ENCODE measurements at places on chromosomes 3 and 15. TPM values are rescaled to one million over a fixed set of nuclear protein-coding genes. Genes with fewer than 3 reads are reported as not detected.

DNA sequence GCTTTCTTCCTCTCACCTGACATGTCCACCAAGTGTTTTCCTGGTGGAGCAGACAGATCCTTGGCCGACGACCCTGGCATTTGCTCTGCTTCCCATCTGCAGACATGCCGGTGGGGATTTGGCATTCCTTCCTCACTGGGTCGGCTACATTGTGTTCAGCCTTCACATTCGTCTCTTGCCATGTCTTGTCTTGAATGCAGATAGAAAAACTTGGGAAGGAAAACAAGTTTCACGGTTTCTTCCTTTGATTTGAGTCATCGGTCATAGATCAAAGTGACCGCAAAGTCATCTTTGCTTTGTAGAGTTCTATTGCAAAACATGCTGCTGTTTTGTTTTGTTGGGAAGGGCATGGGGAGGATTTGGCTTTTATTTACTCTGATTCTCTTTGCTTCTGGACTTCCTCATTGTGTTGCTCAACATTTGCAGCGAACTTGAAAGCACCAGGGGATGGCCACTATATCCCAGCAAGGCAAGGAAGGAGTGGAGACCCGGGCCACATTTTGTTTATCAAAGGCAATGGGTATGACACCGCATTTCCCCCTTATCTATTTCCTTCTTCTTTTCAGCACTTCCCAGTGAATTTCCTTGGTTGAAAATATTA, 321.3 kb downstream of the CACNA2D3 start:
- H3K36me3 ChIP-seq, result no peaks in the 10 kb centered on the region
- H3K4me3 ChIP-seq, result no peak overlapping the region
- no peak overlapping the region for H3K27ac ChIP-seq
- no peaks in the 10 kb centered on the region for H3K4me1 ChIP-seq

DNA sequence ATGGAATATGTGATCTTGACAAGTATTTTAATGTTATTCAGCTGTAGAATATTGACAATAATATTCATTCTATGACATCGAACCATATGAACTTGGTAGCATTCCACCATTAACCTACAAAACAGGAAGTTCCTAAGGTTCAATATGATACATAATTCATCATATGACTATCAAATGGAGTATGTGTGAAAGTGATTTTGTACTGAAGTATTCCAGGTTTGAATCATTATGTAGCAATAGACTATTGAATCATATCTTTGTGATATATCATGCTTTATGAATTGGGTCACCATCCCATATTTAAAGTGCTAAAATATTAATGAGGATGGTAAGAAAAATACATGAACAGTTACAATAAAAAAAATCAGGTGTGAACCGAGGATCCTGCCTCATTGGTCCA, 95.1 kb downstream of the TP63 start:
- no peak overlapping the region for H3K4me3 ChIP-seq
- H3K4me1 ChIP-seq, result no peaks in the 10 kb centered on the region
- no peaks in the 10 kb centered on the region for H3K27me3 ChIP-seq
- no peaks in the 10 kb centered on the region for H3K36me3 ChIP-seq
- H3K27ac ChIP-seq, result no peak overlapping the region

GRCh38 chr3:71447803-71448202, 135.7 kb downstream of the FOXP1 start:
- H3K27me3 ChIP-seq, result no peaks in the 10 kb centered on the region
- no peak overlapping the region for H3K4me3 ChIP-seq
- DNase-seq, result no peak
- H3K4me1 ChIP-seq, result no peaks in the 10 kb centered on the region
- H3K27ac ChIP-seq, result no peak overlapping the region
- H3K36me3 ChIP-seq, result no peaks in the 10 kb centered on the region

- H3K36me3 ChIP-seq, result peaks cover 45% of the 10 kb centered on the region
- no peak for DNase-seq
- no peak overlapping the region for H3K27ac ChIP-seq
- no peaks in the 10 kb centered on the region for H3K27me3 ChIP-seq
- no peaks in the 10 kb centered on the region for H3K4me1 ChIP-seq
Measured at GRCh38 chr3:53223025-53223424, 32.8 kb downstream of the TKT start.

GRCh38 chr3:31249545-31249944, 283.2 kb upstream of the STT3B start:
- DNase-seq, result no peak
- H3K36me3 ChIP-seq, result no peaks in the 10 kb centered on the region
- no peaks in the 10 kb centered on the region for H3K4me1 ChIP-seq

- H3K4me3 ChIP-seq, result no peak overlapping the region
- no peaks in the 10 kb centered on the region for H3K27me3 ChIP-seq
- H3K4me1 ChIP-seq, result no peaks in the 10 kb centered on the region
- peak; percentile 82 for DNase-seq
Measured at GRCh38 chr3:50627407-50628051, 10.6 kb downstream of the MAPKAPK3 start.

DNA sequence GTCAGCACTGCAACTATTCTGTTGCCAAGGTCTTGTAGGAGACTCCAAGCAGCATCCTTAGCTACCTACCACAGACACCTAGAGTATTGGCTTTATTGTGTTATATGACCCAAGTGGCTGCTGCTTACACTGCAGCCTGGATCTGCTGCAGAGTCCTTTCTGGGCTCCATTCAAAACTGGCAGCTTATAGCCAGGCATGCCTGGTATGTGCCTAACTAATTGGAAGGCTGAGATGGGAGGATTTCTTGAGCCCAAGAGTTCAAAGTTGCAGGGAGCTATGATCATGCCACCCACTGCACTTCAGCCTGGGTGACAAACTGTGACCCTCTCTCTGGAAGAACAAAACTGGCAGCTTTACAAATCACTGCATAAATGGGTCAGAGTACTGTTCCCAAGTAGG, 8.6 kb downstream of the NDUFB4 start:
- H3K4me1 ChIP-seq, result no peaks in the 10 kb centered on the region
- H3K27ac ChIP-seq, result no peak overlapping the region
- peaks cover 23% of the 10 kb centered on the region for H3K36me3 ChIP-seq
- no peak for DNase-seq
- no peaks in the 10 kb centered on the region for H3K27me3 ChIP-seq
- no peak overlapping the region for H3K4me3 ChIP-seq

DNA sequence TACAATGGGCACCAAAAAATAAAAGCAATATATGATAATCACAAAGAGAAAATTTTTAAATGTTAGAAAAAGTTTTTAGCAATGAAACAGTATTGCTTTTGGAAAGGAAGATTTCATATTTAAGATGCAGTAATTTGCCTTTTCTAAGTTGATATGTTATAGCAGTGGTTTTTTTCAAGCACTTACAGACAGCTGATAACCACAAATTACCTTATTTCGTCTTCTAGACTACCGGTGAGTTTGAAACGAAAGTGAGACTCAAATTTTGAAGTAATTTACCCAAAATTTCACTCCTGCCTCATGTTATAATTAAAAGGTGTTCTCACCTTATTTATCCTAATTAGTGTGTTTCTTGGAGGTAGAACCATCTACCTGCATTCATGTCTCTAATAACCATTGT, 207.8 kb downstream of the MCTP2 start:
- no peaks in the 10 kb centered on the region for H3K27me3 ChIP-seq
- H3K4me3 ChIP-seq, result no peak overlapping the region
- H3K36me3 ChIP-seq, result no peaks in the 10 kb centered on the region
- no peak overlapping the region for H3K27ac ChIP-seq
- no peak for DNase-seq

GRCh38 chr3:139482206-139482605, 5.9 kb upstream of the RBP2 start:
- no peak overlapping the region for H3K27ac ChIP-seq
- DNase-seq, result no peak
- H3K4me3 ChIP-seq, result no peak overlapping the region
- H3K4me1 ChIP-seq, result no peaks in the 10 kb centered on the region
- no peaks in the 10 kb centered on the region for H3K36me3 ChIP-seq

DNA sequence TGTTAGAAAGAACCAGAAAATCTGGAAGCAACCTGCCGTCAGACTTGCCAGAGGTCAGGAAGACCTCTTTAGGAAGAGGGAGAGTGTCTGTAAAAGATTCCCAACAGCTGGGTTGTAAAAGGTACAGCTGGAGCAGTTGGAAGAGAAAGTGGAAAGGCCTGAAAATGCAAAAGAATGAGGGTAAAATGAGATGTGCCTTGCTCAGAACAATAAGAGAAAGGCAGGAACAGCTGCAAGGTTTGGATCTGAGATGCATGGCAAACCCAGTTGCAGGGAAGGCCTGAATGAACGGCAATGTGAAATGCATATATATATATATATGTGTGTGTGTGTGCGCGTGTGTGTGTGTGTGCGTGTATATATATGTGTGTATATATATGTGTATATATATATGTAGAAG, 88.1 kb downstream of the ZIC1 start:
- no peaks in the 10 kb centered on the region for H3K27me3 ChIP-seq
- H3K36me3 ChIP-seq, result no peaks in the 10 kb centered on the region
- H3K4me1 ChIP-seq, result no peaks in the 10 kb centered on the region
- H3K27ac ChIP-seq, result no peak overlapping the region

- H3K4me3 ChIP-seq, result no peak overlapping the region
- no peaks in the 10 kb centered on the region for H3K27me3 ChIP-seq
- H3K36me3 ChIP-seq, result no peaks in the 10 kb centered on the region
- no peaks in the 10 kb centered on the region for H3K4me1 ChIP-seq
- H3K27ac ChIP-seq, result no peak overlapping the region
Measured at GRCh38 chr15:39461536-39462130, 119.2 kb upstream of the THBS1 start.

GRCh38 chr3:179876440-179876839, 160.3 kb downstream of the PEX5L start:
- no peaks in the 10 kb centered on the region for H3K4me1 ChIP-seq
- H3K27ac ChIP-seq, result no peak overlapping the region
- no peaks in the 10 kb centered on the region for H3K27me3 ChIP-seq
- no peak overlapping the region for H3K4me3 ChIP-seq
- DNase-seq, result no peak

- H3K36me3 ChIP-seq, result no peaks in the 10 kb centered on the region
- no peak for DNase-seq
- no peak overlapping the region for H3K4me3 ChIP-seq
- peaks cover 48% of the 10 kb centered on the region for H3K4me1 ChIP-seq
Measured at GRCh38 chr3:123664753-123665152, 79.9 kb upstream of the HACD2 start.

DNA sequence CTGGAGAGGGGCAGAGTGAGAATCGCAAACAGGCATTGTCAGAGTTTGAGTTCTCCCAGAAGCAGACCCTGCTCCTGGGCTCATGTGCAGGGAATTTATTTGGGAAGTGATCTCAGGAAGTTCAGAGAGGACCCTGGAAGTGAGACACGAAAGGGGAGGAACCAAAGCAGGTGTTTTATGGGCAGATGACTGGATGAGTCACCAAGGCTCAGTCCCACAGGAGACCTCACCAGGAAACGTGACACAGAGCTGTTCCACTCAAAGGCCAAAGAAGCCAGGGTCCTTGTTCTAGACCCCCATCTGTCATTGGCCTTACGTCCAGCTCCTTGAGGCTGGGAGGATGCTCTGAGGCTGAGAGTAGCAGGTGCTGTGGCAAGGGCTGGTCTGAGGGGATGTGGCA, 43.4 kb upstream of the SEC22A start:
- peaks cover 43% of the 10 kb centered on the region for H3K36me3 ChIP-seq
- peak overlapping the region; percentile 62 for H3K27ac ChIP-seq
- no peaks in the 10 kb centered on the region for H3K4me1 ChIP-seq
- no peak overlapping the region for H3K4me3 ChIP-seq
- no peak for DNase-seq

GRCh38 chr3:149373235-149374125, 4.0 kb downstream of the TM4SF1 start:
- peaks cover 40% of the 10 kb centered on the region for H3K36me3 ChIP-seq
- peaks cover 32% of the 10 kb centered on the region for H3K4me1 ChIP-seq
- peak overlapping the region; percentile 75 for H3K27ac ChIP-seq

DNA sequence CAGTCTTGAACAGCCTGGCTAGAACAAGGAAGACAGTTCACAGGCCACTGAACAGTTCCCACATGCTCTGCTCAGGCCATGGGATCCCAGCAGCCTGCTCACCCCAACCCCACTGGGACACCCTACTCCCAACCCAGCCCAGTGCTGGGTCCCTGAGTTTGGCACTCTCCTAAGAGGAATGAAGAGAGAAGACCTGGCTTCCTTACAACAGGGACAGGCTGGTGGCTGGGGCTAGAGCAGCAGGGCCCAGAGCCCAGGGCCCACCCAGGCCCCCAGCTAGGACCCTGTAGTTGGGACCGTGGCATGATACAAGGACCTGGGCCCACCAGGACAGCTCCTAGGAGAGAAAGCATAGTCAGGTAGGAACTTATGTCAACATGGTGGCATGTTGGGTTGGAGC, 43.4 kb downstream of the SEMA3G start:
- DNase-seq, result no peak
- peaks cover 61% of the 10 kb centered on the region for H3K36me3 ChIP-seq
- H3K4me3 ChIP-seq, result no peak overlapping the region
- H3K27me3 ChIP-seq, result no peaks in the 10 kb centered on the region

GRCh38 chr3:57086201-57086600, 25.7 kb downstream of the SPATA12 start:
- H3K27ac ChIP-seq, result no peak overlapping the region
- no peak overlapping the region for H3K4me3 ChIP-seq

DNA sequence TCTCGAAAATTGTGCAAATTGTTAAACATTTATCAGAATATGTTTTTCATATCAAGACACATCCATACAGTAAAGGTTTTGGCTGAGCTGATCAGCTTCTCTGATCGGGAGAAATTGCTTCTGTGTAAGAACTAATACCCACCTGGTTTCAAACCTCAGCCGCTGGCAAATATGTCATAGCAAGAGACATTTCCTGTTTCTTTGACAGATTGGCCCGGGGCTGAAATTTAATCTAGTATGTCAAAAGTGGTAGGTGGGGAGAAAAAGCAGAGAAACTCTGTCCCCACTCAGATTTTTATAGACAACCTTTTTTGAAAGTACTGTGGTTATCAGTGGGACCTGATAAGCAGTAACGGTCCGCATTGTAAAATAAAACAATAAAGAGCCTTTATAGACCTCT, 88.8 kb upstream of the SLC24A5 start:
- no peak for DNase-seq
- no peak overlapping the region for H3K4me3 ChIP-seq
- no peaks in the 10 kb centered on the region for H3K4me1 ChIP-seq
- no peak overlapping the region for H3K27ac ChIP-seq
- H3K36me3 ChIP-seq, result no peaks in the 10 kb centered on the region

- no peaks in the 10 kb centered on the region for H3K4me1 ChIP-seq
- no peaks in the 10 kb centered on the region for H3K36me3 ChIP-seq
- H3K27me3 ChIP-seq, result no peaks in the 10 kb centered on the region
- no peak for DNase-seq
- H3K27ac ChIP-seq, result no peak overlapping the region
- H3K4me3 ChIP-seq, result no peak overlapping the region
Measured at GRCh38 chr3:5757213-5757804, 569.8 kb downstream of the EDEM1 start.

- H3K27ac ChIP-seq, result no peak overlapping the region
- no peak overlapping the region for H3K4me3 ChIP-seq
- no peaks in the 10 kb centered on the region for H3K36me3 ChIP-seq
- no peaks in the 10 kb centered on the region for H3K27me3 ChIP-seq
Measured at GRCh38 chr3:76943058-76943457, 96.8 kb upstream of the ROBO2 start.

Gene TGM4
- total RNA-seq, result not detected

Gene ADAMTS9
- total RNA-seq, result 20.2 TPM

Gene MNS1
- 0.51 TPM for total RNA-seq

Gene DAZL
- not detected for total RNA-seq

Gene IL17RC
- total RNA-seq, result 32.5 TPM

Gene ELP6
- 14.9 TPM for total RNA-seq

Gene POMGNT2
- 28.0 TPM for total RNA-seq

Gene TBC1D21
- total RNA-seq, result not detected
